ENCODE measurements at places on chromosomes 3 and 15.

DNA sequence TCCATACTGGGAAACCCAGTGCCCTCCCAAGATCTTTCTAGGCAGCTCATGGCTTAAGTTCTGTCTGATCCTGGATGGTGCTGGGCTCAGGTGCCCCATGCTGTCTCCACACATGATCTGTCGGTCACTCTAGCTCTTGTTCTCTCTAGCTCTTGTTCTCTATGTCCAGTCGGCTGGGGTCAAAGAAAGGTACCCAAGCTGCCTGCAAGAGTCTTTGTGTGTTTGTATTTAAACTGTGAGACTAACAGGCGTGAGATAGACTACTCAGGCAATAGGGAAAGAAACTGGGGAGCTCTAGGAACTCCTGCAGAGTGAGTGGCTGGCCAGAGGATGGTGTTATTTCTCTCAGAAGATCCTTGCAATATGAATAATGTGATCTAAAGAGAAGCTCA, 40.2 kb downstream of the GPR156 start:
- DNase-seq, result no peak

GRCh38 chr3:171142985-171143384, 116.5 kb upstream of the SLC2A2 start:
- DNase-seq, result no peak

DNA sequence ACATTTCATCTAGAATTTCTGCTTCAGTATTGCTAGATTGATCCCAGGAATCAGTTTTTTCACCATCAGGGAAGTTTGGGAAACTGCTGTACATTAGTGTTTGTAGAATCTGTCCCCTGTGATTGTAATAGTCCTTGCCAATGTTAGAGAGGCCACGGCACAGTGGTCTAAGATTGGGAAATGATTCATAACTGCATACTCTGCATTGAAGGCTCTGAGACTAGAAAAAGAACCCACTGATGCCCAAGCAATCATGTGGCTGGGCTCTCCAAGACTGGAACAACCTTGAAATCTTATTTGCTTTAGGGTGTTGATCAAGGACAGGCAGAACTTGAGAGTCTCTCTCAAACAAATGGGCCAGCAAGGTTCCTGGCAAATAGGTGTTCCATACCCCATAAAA, 245.6 kb upstream of the LRTM1 start:
- DNase-seq, result no peak

GRCh38 chr3:197501879-197502620, 53.7 kb downstream of the BDH1 start:
- peak; percentile 92 for DNase-seq

GRCh38 chr15:95024351-95024750, 793.0 kb downstream of the MCTP2 start:
- no peak for DNase-seq

- DNase-seq, result no peak
These were observed 94.3 kb upstream of the RNF7 start for GRCh38 chr3:141643796-141644195.

GRCh38 chr15:33099739-33100138, 94.8 kb downstream of the FMN1 start:
- DNase-seq, result no peak

DNA sequence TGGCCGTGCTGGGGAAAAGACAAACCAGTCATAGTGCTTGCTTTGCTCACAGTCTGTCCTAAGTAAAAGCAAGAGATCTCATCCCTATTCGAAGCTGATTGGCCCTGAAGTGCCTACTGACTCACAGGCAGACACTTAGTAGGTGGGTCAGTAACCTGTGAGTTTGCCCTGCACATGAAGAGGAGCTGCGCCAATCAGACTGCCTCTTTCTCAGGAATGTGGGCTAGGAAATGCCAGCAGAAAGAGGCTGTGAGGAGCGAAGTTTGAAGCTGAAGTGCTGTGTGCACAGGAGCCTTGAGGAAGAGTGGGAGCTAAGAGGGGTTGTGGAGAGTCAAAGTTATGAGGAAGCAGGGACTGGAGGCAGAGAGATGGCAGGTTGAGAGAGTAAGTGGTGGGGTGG, 126.8 kb downstream of the IL20RB start:
- no peak for DNase-seq

GRCh38 chr3:38630606-38631005, 18.9 kb downstream of the SCN5A start:
- no peak for DNase-seq

DNA sequence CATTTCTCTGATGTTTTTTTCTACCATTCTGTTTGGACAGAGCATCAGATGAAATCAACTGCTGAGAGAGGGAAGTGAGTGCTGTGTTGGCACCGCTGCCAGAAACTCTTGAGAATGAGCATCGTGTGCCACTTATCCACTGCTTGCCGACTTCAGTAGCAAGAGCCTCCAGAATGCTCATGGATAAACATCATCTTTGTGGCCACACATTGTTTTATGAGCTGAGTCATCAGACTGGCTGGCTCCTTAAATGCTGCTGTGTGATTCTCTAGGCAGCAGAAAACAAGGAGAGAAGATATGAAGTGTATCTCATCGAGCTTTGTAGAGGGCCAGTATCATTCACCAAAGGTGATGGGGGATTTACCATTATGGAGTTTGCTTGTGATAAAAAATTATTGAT, 3.4 kb upstream of the DOCK3 start:
- DNase-seq, result no peak

GRCh38 chr3:1693145-1693544, 405.5 kb upstream of the CNTN4 start:
- DNase-seq, result no peak

DNA sequence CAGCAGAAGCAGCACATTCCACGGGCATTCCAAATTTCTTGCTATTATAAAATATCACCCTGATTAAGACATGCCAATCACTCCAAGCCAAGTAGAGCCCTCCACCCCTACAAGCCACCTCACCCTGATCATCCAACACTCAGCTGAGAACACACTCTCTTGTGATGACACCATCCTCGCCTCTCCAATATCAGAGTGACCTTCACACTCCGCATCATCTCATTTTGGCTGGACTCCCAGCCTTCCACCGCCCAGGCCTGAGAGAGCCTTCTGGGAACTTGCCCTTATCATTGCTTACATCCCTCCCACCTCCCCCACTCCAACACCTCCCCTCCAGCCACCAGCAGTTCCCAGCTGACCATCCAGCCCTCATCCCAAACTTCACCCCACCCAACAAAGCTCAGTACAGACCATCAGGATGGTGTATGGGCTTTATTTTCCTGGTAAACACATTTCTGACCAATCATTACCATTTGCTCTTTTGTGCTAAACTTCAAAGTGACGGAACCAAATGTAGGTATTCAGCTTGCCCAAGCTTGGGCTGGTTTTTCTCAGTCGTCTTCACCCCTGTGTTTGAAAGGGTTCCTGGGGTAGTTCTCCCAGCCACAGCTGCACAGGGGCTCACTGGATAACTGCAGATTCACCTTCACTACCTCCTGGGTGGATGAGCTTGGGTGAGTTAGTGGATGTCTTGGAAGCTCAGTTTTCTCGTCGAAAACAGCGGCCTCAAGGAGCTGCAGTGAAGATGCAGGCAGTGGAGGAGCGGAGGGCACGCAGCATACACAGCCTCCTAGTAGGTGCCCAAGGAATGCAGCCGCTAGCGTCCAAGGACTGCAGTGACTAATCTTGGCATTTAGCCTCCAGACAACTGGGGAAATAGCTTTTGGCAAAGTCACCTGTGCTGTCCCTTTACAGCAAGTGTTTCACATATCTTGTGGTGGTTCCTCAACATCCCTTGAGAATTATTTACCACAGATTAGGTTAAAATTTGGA, 115.1 kb downstream of the LIPC start:
- peak; percentile 77 for DNase-seq

GRCh38 chr15:61558172-61559136, 329.4 kb upstream of the RORA start:
- no peak for DNase-seq

DNA sequence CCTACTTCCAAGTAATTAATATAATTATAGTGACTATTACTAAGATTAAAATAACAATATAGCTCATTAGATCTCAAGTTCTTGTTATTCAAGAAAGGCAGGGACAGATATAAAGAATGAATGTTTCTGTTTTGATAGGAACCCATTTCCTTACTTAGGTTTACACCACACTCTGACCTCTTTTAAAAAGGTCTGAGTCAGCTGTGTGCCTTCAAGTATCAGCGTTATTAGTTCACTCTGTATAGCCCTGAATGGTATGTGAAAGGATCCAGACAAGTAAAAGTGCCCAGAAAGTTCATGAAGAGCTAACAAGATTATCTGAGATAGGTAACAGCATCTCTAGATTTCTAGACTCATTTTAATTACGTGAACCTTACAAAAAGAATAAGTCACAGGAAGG, 28.9 kb downstream of the PDCD10 start:
- no peak for DNase-seq

DNA sequence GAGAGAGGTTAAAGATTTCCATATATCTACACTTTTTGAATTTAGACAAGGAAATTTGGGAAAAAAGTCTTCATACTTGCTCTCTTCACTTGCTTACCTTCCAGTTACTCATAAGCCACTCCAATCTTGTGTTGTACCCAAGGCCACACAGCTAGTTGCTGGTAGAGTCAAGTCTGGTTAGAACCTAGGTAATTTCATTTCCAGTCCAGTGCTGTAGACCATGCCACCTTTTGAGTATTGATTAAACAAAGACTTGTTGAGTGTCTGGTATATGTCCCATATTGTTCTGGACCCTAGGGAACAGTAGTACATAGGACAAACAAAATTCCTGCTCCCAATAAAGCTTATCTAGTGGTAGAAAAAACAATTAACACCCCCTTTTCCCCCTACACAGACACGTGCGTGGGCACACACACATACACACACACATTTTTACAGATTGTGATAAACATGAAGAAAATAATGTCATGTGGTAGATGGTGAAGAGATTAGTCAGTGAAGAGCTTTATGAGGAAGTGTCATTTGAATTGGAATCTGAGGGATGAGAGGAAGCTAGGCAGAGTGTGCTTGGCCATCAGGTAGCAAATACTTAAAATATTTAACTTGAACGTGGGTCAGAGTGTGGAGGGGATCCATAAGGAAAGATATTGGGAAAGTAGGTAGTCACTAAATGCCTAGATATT, 2.1 kb downstream of the CMC1 start:
- DNase-seq, result no peak

DNA sequence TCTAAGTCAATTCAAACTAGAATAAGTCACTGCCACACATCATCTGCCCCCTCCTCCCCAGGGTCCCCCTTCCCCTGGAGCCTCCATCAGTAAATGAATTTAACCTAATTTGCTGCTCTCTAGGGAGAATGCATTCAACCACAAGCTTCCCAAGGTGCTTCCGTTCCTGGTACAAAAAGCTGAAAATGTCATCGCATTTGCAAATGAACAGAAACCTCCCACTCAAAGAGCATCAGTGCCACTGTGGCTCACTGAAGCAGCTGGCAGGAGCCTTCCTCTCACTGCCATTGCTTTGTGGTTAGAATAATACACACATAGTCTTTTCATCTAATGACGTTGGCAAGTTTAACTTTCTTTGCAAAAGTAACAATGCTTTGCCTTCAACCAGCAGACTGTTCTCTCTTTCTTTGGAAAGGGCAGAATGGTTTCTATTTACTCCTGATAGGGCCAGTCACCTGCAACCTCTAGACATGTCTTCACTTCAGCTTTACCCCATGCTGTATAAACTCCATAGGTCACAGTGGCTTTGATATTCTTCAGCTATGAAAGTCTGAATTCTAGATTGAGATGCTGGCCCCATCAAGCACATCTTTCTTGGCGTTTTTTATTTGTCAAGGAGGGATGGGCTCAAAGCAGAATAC, 238.1 kb downstream of the CPNE4 start:
- DNase-seq, result no peak

DNA sequence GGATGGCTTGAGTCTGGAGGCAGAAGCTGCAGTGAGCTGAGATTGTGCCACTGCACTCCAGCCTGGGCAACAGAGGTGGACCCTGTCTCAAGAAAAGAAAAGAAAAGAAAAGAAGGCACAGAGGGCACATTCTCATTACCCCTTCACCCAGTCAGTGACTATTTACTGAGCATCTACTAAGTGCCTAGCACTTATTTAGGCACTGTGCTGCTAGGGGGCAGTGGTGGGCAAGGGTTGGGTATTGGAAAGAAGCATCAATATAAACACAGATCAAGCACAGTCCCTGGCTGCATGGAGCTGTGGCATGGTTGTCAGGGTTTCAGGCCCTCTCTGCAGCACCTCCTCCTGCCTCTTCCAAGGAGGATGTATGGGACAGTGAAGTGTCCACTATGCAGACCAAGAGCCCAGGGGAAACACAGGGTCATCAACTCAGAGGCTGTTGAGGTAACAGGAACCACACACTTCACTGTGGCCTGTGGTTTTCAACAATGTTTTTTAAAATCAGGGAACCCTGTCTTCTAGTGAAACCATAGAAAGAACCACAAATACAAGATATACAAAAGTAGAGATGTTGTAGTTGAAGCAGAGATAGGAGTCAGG, 138.5 kb downstream of the RAB11A start:
- DNase-seq, result no peak

DNA sequence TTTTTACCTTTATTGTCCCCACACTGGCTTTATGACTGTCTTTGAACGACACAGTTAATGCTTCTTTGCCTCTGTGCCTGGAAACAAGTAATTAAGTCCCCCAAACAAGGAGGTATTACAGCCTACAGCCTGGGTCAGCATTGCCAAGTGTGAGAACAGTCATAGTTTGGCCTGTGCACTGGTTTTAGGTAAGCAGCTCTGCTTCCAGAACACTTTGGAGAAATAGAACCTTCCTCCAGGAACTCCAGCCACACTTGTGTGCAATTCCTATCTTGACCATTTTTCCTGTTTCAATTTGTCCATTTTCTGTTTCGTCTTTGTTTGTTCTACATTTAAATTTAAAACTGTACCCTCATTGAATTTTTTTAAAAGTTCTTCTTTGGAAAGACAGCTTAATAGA, 568.2 kb downstream of the TUSC7 start:
- no peak for DNase-seq

GRCh38 chr15:89898614-89899294, 5.0 kb upstream of the AP3S2 start:
- DNase-seq, result no peak

DNA sequence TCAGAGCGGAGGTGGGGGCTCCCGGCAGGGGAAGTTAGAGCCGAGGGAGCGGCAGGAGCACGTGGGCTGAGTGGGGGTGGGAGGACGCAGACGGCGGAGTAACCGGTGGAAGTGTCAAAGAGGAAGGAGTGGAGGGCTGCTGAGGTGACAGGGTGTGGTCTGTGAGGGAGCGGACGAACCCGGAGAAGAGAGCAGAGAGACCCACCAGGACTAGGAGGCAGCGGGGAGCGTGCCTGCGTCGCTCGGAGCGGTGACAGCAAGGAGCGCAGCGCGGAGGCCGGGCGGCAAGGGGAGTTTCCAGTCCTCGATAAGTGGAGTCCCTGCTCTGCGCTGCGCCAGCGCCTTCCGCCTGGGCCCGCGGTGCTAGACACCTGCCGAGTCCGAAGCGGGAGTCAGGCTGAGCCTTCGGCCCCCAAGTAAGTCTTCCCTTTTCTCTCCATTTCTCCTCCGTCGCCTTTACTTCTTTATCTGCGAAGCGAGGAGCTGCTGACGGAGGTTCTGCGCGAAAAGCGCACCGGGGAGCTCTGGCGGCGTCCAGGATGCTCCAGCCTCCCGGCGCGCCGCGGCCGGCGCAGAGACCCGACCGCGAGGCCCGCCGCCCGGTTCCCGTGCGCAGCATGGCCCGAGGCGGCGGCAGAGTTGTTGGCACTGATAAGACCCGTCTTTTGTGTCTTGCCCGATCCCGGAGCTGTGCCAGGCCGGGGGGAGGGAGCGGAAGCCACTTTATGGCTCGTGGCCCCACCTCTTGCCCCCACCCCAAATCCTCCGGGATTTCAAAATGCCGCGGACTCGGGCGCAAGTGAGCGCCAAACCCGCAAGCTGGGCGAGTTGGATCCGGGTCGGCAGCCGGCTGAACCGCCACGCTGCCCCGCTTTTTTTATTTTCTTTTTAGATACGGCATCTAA, 533.0 kb upstream of the SEMA6D start:
- peak; percentile 48 for DNase-seq

- DNase-seq, result no peak
These were observed 103.1 kb upstream of the PTX3 start for GRCh38 chr3:157333551-157333991.
